Naive thymus-derived CD4-positive, alpha-beta T cell (primary cell): ENCODE measurements at places on chromosomes 7 and 10. TPM values are rescaled to one million over a fixed set of nuclear protein-coding genes. Genes with fewer than 3 reads are reported as not detected.

DNA sequence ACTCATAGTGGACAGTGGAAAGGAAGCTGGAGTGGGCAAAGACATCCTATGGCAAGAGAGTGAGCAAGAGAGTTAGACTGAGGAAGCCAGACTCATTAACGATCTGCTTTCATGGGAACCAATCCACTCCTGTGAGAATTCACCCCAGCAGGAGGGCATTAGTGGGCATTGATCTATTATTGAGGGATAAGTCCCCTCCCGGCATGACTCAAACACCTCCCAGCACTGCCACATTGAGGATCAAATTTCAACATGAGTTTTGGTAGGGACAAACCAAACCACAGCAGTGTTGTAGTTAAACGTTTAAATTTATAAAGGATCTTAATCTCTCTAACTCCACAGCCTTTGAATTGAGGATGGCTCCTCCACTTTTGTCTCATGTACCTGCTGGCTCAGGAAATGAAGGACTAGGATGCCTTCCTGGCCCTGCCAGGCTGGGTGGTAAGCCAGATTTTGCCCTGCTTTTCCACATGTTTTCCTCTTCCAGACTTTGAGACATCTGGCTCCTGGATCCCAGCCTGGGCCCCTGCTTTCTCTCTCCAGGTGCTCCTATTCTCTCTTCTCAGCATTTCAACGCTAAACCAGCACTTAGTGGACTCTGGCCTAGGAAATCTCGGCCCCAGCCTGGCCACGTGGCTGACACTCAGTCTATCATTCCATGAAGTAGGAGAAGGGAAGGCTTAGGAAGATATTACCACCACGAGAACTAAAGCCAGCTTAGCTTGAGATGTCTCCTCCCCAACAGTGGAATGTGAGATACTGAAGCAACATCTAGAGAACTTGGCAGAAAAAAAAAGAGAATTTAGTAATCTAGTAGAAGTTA, 96.5 kb upstream of the PIP4K2A start:
- no peak for DNase-seq

DNA sequence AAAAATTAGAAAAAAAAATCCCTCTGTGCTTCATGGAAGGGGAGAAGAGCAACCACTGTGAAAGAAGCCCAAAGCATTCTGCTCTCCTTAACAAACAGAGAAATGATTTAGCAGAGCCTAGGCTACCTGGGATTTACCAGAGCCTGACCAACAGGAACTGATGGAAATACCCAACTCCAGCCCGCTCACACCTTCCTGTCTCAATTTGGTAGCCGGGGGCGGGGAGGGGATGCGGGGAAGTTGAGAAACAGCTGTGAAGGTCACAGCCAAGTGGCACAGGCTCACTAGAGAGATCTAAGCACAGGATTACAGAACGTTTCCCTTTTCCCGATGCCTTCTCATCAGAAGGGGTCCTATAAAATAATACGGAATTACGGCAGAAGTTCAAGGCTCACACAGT, 17.6 kb downstream of the RSU1 start:
- DNase-seq, result no peak

LRRC4 gene
- 0.57 TPM for total RNA-seq

DNA sequence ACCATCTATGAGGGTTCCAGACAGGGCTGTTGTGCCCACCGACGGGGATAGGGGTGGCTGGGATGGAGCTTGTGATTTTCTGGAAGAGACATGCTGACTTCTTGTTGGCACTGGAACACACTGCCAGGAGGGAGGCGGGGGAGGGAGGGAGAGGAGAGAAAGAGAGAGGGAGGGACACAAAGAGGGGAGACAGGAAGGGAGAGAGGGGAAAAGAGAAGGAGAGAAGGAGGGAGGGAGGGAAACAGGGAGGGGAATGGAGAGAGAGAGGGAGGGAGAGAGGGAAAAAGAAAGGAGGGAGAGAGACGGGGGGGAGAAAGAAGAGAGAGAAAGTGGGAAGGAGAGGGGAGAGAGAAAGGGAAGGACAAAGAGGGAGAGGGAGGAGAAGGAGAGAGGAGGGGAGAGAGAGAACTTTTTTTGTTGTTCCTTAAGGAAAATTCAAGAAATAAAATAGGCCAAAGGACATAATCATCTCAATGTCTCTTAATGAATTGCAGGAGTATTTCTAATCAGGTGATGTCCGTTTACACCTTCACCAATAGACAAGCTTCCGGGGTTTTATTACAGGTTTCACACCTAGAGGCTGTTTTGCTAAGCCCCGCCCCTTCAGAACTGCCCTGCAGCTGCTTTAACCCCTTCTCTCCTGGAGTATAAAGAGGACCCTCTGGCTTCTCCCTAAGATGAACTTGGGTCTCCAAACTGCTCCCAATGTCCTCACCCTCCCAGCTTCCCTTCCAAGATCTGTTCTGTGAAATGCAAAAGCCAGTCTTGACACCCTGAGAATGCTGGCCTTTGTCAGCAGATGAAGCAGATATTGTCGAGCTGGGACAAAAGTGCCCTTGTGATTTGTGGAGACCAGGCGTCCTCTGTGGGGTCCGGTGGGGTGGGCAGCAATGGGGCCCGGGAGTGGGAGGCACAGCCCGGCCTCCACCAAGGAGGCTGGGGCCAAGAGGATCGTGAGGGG, 82.0 kb upstream of the GTF2IRD1 start:
- DNase-seq, result no peak

DNA sequence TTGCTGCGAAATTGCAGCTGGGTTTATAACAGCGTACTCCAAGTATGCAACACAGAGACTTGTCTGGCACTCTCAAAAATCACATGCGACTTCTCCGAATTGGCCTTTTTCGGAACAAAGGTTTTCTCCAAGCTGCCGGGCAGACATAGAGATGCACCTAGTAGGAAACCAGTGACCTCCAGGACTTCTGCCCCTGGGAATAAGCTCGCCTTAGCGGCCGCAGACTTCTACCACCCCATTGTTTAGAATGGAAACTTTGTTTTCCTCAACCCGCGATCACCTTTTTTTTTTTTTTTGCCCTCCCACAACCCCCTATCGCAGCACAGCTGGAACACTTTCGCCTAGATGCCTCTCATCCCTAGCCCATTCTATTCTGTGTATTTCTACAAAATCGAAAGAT, 4.9 kb upstream of the HOXA10 start:
- DNase-seq, result no peak
